GM20000 (cell line): ENCODE measurements at places on chromosomes 7 and 10.

GRCh38 chr10:124176349-124177179 is 83.2 kb upstream of the CHST15 start:
- no peak for DNase-seq

DNA sequence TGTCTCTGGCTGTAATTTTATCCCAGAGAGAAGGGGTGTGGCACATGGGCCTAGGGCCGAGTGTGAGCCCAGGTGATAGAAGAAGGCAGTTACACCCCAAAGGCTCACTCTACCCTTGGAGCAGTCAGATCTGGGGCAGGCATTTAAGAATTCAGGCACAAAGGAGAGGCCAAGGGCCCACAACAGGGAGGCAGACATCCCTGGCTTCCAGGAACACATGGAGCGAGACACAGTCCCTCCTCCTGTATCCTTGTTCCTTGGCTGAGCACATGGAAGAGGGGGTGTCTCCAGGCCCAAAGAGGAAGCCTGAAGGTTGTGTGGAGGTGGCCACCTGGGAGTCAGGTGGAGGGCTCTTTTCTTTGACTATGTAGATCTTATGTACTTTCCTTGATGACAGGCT is 286.2 kb downstream of the RPS24 start:
- no peak for DNase-seq

GRCh38 chr10:101031796-101032636 is 982 bp downstream of the SFXN3 start:
- no peak for DNase-seq

GRCh38 chr7:158377800-158378623 is 209.6 kb downstream of the PTPRN2 start:
- DNase-seq = no peak

DNA sequence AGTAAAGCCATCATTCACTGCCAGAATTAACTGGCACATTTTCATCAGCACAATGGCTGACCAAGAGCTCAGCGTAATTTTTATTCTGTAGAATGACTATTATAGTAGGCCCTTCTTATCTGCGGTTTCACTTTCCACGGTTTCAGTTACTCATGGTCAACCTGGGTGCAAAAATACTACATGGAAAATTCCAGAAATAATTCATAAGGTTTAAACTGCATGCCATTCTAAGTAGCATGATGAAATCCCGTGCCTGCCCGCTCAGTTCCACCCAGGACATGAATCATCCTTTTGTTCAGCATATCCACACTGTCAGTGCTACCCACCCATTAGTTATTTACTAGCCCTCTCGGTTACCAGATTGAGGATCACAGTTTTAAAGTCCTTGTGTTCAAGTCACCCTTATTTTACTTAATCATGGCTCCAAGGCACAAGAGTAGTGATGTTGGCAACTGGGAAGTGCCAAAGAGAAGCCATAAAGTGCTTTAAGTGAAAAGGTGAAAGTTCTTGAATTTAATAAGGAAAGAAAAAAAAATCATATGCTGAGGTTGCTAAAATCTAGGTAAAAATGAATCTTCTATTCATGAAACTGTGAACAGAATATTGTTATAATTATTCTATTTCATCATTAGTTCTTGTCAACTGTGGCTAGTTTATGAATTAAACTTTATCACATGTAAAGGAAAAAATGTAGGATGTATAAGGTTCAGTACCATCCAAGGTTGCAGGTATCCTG is 204.9 kb downstream of the DOCK4 start:
- DNase-seq = no peak

DNA sequence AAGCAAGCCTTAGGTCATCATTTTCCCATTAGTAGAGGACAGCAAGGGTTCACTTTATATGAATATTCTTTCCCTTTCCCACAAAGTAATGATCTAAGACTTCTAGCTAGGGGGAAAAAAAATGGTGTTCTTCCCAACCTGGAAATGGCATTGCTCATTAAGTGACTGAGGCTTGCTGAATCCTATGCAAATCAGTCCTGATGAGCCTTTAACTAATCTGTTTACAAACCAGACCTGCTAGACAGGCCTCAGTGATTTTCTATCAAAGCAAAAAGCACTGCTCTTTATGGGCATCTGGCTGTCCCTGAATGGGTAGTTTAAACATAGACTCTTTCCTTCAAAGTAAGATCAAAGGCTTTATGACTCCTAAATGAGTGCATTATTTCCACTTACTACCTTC is 146.3 kb downstream of the HIBADH start:
- no peak for DNase-seq

DNA sequence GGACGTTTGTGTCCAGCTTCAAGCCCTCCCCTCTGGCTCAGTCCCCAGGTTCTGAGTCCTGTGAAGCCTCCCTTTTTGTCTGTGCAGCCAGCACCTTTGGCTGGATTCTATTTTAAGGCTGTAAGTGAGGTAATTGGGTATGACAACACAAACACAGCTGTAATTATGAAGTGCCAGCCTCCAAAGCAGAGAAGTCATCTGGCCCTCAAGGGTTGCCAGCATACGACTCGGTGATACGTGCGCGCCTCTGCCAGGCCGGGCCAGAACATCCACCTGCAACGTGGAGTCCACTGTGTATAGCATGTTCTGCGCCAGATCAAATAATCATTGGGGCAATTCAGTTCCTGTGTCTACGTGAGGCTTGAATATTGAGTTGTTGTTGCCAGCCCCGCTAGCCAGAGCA is 6.7 kb upstream of the FAM180A start:
- DNase-seq = no peak

GRCh38 chr10:78038105-78038504 is 4.4 kb downstream of the RPS24 start:
- no peak for DNase-seq

DNA sequence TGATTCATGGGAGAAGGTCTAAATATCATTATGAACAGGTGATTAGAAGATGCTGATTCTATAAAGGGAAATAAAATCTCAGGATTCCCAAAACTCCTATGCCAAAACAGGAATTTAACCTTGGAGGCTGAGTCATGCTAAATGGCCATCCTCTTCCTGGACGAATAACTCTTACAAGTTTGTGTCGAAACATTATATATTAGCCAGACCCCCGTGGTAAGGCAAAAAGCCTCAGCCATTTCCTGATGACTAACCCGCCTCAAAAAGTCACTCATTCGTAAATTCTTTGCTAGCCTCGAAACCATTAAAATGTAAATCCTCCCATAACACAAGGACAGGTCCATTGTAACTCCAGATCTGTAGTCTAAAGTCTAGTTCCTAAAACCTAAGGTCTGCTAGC is 32.0 kb downstream of the CUL2 start:
- DNase-seq = peak; percentile 26

DNA sequence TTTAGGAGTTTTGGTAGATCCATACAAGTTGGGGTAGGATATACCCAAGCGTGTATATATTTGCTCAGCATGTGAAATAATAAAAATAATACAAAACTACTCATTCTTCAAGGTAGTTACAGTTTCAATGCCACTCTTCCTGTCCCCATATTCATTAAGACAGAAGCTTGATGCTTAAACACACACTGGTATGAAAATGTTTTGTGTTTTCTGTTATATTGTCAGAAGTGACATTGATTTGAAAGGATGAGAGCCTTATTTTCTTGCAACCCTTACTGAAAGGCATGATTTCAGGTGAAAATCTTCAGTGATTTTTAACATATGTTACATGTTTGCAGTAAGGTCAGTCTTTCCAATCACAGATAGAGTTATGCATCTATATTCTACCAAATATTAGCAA is 233.6 kb downstream of the TRIL start:
- no peak for DNase-seq

GRCh38 chr10:73495226-73495883 is 469 bp downstream of the PPP3CB start:
- peak; percentile 94 for DNase-seq

- DNase-seq = no peak
Measured at GRCh38 chr10:72124989-72125388, 36.6 kb upstream of the SPOCK2 start.

DNA sequence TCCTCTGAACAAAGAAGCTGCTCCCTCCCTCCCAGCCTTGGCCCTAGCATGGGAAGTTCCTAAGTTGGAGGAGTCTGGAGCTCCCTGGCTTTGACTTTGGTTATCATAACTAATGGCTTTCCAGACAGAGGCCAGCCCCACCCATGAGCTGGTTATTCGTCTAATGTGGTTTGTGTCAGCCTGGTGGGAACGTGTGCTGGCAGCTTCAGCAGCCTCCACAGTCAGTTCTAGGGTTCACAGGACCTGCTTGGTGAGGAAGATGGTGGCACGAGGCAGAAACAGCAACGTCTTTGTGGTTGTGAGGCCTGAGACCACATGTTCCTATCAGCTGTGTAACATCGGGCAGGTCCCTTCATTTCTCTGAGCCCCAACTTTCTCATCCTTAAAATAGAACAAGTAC is 103.1 kb downstream of the PAXIP1 start:
- no peak for DNase-seq

- no peak for DNase-seq
Measured at GRCh38 chr10:99394761-99395386, 35.5 kb downstream of the GOT1 start.

DNA sequence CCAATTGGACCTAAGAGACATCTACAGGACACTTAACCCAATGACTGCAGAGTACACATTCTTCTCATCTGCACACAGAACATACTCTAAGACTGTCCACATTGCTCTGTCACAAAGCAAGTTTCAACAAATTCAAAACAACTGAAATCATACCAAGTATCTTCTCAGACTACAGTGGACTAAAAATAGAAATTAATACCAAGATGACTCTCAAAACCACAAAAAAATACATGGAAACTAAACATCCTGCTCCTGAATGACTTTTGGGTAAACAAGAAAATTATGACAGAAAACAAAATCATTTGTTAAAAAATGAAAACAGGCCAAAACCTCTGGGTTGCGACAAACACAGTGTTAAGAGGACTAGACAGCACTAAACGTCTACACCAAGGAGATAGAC is 24.5 kb downstream of the SNX13 start:
- no peak for DNase-seq

DNA sequence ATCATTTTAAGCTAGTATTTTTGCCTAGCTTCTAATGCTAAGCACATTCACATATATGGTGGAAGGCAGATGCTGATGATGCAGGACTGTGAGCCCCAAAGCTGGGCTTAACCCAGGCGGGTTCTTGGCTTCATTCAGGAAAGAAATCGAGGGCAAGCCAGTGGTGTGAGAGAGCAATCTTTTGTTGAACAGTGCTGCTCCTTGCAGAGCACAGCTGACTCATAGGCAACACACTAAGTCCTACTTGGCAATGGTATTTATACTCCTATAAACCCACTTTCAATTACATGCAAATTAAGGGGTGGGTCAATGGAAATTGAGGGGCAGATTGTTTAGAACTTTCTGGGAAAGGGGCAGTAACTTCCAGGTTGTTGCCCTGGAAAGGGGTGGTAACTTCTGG is 42.0 kb upstream of the CELF2 start:
- no peak for DNase-seq

GRCh38 chr7:149662591-149663095 is 110.7 kb downstream of the ZNF467 start:
- DNase-seq = peak; percentile 61

GRCh38 chr10:7953447-7953846 is 101.0 kb upstream of the GATA3 start:
- DNase-seq = no peak

DNA sequence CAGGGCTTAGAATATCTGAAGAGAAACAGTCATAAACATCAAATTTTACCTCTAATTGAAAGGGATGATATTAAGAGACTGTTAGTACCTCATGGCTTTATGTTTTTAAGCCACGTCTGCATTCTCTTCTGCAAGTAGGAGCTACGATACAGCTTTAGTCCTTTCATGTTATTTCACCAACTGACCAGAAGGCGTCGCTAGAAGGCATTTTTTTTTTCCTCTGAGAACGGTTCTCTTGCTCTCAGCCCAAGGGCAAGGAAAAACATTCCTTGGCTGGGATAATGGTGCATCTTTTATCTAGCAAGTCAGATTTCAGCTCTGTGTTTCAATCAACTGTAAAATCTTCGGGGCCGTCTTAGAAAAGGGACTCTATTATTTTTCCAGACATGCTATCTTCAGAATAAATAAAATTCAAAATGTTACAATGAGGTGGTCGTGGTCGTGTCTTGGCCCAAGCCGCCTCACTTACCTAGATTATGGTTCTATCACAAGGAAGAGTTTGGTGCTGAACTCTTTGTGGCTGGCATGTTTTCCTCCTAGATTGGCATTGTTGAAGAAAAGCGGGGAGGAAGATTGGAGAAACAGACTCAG is 41.6 kb upstream of the LYZL2 start:
- peak; percentile 40 for DNase-seq

GRCh38 chr7:36207451-36208291 is 54.6 kb downstream of the EEPD1 start:
- DNase-seq = no peak

DNA sequence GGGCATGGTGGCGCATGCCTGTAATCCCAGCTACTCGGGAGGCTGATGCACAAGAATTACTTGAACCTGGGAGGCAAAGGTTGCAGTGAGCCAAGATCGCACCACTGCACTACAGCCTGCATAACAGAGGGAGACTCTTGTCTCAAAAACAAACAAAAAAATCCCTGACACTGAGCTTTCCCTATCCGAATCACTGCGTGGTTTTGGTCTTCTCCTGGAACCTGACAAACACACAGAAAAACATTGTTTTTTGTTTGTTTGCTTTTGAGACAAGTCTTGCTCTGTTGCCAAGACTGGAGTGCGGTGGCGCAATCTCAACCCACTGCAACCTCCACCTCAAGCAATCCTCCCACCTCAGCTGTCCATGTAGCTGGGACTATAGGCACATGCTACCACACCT is 50.4 kb upstream of the PTPRN2 start:
- no peak for DNase-seq

- DNase-seq = no peak
Measured at GRCh38 chr10:1957057-1957456, 219.7 kb upstream of the ADARB2 start.

- DNase-seq = no peak
Measured at GRCh38 chr10:61049386-61049785, 105.4 kb upstream of the RHOBTB1 start.

DNA sequence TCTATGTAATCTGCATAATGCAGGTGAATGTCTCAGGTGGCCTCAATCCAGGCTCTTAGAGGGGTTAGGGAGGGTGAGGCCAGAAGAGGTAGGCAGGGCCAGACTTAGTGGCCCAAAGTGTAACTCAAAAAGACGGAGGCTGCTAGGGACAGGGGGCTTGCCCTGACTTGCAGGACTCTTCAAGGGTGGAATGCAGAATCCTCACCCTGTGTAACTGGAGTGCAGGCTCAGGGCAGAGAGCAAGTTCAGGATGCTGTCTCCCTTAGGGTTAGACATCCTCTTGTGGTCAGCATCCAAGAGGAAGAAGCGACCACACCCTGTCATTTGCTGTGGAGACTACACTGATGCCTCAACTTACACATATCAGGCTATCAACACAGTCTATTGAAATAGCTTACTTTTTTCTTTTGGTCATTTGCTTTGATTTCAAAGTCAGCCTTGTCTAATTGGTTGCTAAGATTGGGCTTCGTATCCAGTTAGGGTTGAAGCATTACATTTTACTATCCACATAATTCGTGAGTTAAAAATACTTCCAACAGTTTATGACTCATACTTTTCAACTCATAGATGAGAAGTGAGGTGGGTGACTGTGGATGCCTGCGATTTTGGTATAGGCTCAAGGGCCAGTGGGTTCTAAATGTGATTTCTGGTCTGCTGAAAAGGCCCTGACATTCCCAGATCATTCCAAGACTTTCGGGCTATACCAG is 563.6 kb downstream of the SUGCT start:
- DNase-seq = no peak

GRCh38 chr10:3382092-3382491 is 209.5 kb upstream of the PITRM1 start:
- DNase-seq = no peak
